Ovary (tissue), 10 donors: ENCODE measurements at places on chromosomes 11 and 22. TPM values are rescaled to one million over a fixed set of nuclear protein-coding genes. Genes with fewer than 3 reads are reported as not detected.

The MICALL1 gene
- 30.0 TPM for total RNA-seq

The TTLL1 gene
- total RNA-seq = 5.1 TPM

The ALKBH3 gene
- total RNA-seq = 53.5 TPM

The HBB gene
- 187 TPM for total RNA-seq

The MARK2 gene
- total RNA-seq = 27.8 TPM

The PVALB gene
- total RNA-seq = not detected

The PATE4 gene
- not detected for total RNA-seq

DNA sequence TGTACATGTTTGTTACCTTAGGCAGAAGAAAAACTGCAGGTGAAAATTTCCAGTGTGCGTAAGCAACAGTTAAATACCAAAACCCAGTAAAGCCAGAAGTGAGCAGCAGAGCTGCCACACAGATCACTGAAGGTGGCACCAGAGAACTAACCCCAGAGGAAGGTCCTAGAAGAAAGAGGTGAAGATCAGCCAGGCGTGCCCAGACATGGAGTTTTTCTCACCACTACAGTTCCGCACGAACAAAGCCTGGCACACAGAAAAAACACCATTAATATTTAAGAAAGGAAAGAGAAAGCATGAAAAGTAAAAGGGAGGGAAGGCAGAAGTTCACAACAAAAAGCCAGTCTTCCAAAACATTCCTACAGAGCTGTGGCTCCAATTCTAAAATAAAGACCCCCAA lies 60.7 kb downstream of the STK33 start:
- DNase-seq = no peak

DNA sequence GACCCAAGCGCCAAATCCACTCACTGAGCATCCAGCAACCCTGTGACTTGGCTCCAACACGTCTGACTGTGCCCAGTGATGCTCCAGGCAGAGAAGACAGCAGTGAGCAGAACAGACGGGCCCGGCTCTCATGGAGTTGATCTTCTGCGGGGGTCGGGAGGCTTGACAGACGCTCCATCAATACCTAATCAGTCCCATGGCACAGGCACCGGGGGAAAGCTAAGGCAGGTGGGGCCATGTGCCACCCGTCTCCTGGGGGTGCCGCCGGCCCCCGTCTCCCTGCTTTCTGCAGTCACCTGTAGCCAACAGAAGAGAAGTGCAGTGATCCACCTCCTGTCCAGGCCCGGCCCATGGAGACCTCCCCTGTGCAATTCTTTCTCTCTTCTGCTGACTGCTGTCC lies 47.5 kb downstream of the LINC01488 start:
- no peak for DNase-seq

GRCh38 chr11:103929170-103929903 lies 107.1 kb upstream of the DDI1 start:
- no peak for DNase-seq

DNA sequence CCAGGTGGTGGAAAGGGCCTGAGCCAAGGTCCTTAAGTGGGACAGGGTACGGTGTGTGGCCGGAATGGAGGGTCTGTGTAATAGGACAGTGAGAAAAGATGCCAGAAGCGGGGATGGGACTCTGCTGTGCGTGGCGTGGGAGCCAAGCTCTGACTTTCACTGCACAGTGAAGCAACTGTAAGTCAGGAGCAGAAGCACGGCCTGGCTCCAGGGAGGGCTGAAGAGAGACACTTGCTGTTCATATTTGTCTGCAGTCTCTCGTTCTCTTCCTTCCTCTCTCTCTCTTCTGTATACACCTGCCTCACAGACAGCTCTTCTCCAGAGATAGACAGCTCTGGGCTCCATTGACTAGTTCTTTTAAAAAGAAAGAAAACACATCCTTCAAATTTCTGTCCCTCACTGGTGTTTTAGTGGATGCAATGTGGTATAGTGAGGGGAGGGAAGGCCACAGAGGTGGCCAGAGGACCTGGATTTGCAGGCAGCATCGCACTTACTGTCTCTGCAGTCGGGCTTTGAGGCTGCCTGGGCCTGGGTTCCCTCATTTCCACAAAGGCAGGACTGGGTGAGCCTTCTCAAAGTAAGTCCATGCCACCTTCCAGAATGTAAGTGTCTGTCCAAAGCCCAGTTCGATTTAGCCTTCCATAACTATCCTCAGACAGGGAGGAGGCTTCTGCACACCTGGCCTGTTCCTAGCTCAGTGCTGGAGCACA lies 2.1 kb downstream of the IL17RA start:
- DNase-seq = no peak

DNA sequence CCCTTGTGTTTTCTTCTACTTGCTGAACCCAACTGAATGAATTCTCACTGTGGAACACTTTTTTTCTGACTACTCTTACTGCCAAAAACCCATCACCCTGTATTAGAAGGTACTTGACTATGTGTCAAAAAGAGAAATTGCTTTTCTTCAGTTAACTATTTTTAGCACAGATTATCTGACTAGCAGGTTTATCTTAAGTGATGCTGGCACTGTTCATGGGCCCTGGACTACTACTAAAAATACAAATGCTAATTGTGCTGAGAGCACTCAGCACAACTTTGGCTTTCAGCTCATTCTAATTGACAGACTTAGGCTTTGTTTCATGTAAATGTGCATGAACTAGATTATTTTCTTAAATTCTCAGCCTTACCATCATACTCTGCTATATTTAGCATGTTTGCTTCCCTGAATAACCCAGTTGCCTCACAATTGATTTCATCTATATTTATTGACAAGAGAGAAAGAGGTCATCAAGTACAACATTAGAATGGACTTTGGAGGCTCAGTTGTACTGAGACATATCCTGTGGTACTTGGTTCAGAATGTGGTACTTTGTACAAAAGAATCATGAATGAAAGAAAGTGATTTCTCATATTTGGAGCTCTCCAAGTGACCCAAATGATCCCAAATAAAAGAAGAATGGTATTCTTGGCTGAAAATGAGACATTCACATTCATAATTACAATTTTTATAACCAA lies 478.3 kb downstream of the KCNA4 start:
- DNase-seq = no peak

DNA sequence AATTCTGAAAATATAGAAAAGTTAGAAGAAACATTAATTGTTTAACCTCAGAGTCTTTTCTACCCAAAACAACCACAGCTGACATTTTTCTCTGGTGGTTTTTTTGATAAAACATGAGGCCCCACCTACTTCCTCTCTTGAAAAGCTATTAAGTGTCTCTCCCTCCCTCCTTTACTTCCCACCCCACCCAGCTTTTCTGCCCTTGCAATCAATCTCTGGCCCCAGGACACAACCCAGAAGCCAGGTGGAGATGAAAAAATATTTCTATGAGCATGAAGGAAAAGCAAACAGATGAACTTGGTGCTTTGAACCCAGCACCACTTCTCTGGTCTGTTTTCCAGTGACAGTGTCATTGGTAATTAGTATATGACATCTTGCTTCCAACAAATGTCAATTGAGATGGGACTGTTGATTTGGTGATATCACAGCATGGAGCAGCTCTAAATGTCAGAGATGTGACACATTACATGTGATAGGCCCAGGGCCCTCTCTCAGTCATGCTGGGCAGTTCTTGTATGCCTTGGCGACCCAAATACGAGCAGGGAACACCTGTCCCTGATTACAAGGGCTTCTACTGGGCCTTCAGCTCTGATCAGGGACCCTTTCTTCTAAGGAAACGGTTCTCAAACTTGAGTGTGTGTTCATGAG lies 23.9 kb upstream of the TMPRSS13 start:
- DNase-seq = no peak

DNA sequence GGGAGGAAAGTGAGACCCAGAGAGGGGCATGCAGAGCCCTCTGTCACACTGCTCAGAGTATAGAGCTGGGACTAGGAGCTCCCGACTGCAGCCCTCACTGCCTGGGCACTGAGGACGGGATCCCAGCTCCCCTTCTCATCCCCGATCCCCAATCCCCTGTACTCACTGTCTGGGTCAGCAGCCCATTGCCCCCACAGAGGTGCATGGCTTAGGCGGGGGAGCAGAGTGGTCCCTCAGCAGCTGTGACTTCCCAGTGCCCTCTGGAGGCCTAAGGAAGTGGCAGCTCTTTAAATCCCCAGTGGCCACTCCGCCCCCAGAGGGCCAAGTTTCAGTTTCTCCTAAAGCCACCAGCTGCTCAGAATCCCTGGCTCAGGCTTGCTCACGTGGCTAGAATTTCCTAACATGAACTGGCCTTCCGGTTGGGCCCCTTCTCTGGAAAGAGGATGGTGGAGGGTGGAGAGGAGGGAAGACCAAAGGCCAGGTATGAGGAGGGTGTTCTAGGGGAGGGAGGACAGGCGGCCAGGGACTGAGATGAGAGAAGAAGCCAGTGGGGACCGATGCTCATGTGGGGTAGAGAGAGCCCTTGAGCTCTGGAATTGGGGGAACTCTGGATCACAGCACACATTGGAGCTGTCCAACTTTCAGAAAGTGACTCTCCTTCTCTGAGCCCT lies at the start of gene BATF2:
BATF2 (minus strand) TSS at position 262 of the 671 bp plus-strand sequence; CDS start at position 205, 57 bp downstream.
- DNase-seq = peak; percentile 76

DNA sequence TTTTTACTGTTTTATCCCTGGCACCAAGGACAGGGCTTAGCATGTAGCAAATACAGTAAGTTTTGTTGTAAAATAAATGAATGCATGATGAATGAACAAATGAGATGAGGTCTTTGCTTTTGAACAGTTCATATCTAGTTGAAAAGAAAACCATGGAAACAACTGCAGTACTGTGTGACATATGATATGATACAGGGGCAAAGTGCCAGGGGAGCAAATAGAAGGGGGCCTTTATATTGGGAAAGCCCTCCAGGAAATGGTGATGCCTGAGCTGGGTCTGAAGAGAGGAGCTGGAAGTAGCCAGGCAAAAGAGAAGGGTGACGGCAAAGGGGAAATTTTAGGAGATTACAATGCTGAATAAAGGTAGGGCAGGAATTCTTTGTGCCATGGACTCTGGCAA lies 63.8 kb upstream of the UCP3 start:
- no peak for DNase-seq
